ENCODE measurements at places on chromosomes 1 and 21.

GRCh38 chr1:115062542-115063004, 26.7 kb downstream of the TSPAN2 start:
- no peak for DNase-seq

DNA sequence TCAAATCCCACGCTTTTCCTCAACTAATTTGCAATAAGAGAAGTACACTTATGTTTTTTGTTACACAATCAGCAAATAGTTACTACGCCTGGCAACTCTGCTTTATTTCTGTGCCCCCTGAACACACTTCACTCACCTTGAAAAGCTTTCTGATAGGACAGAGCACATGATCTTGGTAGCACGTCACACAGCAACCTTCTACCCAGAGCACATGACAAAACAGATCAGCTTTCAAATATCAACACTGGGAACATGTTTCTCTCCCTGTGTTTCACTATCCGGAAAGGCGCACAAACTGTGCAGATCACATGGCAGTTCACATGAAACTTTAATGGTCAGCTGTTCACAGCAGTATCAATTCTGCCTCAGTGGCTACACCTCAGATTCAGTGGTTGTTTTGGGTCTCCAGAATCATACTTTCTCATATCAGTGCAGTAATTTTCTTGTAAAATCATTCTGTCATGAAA, 2.2 kb downstream of the SLC19A2 start:
- peak; percentile 87 for DNase-seq

DNA sequence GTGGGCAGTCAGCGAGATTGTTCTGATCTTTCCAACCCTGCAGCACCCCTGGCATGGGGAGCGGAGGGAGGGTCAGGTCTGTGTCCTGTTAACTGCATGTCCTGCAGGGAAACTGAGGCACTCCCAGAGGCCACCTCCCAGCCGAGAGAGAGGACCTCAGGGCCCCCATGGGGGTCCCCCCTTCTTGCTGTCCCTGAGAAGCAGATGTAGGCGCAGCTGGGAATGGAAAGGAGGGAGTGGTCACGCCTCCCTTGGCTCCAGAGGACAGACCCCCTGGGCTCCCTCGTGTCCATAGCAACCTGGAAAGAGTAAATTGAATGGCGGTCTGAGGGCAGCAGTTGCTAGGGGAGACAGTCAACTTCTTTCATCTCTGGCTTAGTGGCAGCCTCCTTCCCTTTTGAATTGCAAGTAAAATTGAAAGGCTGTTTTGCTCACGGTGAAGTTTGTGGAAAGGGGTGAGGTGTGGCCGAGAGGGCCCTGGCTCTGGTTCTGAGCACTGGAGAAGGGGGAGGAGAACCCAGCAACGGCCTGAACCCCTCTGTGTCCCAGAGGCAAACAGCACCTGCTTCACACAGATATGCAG, 4.9 kb downstream of the CROCC start:
- peak; percentile 91 for DNase-seq

DNA sequence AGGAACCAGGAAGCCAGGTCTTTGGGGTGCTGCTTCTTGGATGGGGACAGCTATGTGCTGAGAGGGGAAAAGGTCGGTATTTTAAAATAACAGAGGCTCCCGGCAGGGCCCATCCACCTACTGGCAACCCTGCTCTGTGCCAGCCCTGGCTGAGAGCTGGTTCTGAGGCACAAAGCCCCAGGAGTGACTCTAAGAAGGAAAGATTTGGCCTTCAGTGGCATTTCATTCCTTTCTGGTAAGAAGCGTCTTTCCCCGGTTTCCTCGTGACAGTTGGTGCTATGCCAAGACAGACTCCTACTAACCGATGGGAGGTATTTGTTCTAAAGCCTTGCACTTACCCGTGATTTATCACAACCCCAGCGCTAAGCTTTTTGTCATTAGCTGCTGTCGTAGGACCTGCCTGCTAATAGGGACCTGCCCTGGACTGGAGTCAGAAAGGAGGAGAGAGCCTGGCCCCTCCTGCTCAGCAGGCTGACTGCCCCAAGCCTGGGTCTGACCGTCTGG, 123.1 kb upstream of the ADAR start:
- DNase-seq = no peak

GRCh38 chr1:42504535-42505128, 41.5 kb downstream of the CCDC30 start:
- no peak for DNase-seq

DNA sequence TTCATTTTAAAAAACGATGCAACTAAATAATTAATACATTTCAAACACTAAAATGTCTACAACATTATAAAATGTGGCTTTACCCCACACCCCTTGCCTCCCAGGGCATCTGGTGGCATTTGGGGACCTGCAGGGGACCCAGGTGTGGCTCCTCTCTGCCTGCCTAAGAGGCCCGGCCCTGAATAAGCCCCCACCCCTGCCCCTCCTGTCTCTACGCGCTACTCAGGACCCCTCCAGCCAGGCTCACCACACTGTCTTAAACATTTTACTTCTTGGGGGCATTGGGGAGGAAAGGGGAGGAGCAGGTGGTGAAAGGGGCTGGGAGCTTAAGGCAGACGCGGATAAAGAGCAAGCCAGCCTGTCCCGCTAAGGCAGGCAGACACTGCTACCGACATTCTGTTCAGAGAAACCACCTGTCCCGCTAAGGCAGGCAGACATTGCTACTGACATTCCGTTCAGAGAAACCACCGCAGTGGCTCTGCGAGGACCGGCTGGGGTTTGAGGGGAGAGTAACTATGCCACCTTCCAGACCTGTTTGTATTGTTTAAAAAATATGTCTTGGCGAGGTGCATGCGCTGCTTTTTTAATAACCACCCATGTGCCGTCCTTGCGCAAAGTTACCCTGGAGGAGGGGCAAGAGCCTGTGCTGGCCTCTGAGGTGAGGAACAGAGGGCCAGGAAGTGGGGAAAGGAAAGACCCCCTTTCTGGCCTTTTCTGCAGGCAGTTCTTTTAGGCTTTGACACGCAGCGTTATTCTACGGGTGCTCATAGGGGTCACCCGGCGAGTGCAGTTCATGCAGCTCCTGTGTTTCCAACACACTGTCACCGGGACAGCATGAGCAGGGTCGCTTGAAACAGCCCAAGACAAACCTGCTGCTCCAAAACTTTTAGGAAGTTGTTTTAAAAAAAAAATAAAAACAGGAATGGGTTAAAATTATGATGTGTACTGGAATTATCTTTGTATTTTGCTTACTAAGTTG, 51.3 kb upstream of the RIPK4 start:
- no peak for DNase-seq

GRCh38 chr1:109822749-109823542, 59.2 kb upstream of the EPS8L3 start:
- no peak for DNase-seq

- DNase-seq = no peak
These were observed 76.4 kb downstream of the TGFB2 start for GRCh38 chr1:218421531-218421930.

GRCh38 chr1:169779150-169779549, 15.6 kb downstream of the METTL18 start:
- DNase-seq = no peak

DNA sequence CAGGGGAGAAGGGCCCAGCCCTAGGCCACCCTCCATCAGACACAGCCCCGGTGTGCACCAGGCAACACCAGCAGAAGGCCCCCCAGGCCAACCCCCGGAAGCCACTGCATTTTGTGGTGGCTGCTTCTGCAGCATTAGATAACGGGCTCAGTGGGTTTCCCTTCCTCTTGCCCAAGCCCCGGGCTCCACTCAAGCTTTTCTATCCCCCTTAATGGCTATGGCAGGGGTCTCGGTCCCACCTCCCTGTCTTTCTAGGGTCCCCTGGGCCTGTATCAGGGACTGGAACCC, 18.9 kb downstream of the C1orf174 start:
- DNase-seq = no peak

- no peak for DNase-seq
These were observed 96.1 kb downstream of the KAZN start for GRCh38 chr1:14694589-14694988.

GRCh38 chr1:41241749-41242341, at the start of gene SCMH1:
Gene SCMH1 (minus strand): TSS chr1:41242306. CDS start chr1:41186133, 56,173 bp downstream.
- DNase-seq = peak; percentile 64

DNA sequence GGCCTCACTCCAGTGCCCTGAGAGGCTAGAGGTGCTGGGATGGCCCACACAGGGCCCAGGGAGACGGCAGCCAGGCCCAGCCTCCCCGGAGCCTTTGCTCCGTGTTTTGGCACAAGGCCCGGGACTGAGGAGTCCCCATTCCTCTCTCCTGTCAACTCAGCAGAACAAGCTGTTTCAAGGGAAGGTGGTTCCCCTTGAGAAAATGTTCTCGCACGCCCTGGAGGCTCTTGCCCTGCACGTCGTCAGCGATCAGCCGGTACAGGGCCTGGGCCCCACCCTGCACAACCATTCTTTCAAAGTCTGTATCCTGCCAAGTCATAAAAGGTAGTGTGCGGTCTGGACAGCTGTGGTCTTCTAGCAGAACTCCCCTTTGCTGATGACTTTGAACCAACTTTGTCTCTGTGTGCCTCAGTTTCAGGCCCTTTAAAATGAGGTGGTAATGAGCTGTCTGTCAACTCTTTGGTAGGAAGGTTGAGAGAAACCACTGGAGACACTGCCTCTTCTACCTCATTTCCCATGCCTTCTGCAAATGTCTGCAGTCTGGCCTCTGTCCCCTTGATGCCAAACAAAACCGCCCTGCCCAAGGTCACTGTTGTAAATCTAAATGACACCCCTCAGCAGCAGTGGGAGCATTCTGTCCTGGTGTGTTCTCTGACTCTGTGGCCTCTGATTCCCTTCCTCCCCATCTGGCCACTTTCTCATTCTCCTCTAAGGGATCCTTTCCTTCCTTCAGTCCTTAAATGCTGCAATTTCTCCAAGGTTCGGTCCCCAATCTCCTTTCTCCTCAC, 138.6 kb upstream of the JUN start:
- peak; percentile 63 for DNase-seq

DNA sequence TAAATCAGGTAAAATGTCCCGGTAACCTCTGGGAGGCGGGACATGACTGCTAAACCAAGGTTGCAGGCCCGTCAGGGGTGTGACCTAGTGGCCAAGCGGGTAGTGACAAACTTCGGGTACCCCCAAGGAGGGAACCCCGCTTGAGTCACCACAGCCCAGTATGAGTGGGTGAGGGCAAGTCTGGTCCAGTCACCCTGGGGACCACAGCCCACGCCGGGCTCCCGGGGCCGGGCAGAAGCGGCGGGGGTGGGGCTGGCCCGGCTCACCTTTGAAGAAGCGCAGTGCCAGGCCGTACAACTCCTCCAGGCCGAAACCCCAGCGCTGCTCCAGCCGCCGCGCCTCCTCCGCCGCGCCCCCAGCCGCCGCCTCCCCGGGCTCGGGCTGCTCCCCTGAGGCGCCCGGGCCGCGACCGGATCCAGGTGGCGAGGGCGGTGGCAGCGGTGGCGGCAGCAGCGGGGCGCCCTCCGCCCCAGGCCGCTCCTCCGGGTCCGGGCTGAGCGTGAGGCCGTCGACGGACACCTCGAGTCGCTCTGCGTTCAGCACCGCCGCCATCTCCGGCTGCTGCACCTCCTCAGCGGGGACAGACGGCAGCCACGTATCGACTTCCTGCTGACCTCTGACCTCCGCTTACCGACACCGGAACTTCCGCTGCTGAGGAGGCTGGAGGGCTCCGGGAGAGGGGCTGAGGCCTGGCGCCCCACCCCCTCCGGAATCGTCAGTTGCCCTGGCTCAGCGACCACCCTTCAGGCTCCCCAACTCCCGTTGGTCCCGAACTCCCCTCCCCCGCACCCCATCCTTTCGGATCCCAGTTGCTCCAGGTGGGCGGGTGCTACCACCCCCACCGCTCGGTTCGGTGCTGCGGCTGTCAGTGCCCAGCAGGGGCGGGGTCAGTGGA, at the start of gene ACBD3:
Gene ACBD3, minus strand, starts transcription at position 618 of the 895 bp plus-strand sequence. Its CDS starts 66 bp downstream, at position 552.
- peak; percentile 95 for DNase-seq

- DNase-seq = no peak
These were observed 36.7 kb downstream of the DISP3 start for GRCh38 chr1:11515368-11516300.

DNA sequence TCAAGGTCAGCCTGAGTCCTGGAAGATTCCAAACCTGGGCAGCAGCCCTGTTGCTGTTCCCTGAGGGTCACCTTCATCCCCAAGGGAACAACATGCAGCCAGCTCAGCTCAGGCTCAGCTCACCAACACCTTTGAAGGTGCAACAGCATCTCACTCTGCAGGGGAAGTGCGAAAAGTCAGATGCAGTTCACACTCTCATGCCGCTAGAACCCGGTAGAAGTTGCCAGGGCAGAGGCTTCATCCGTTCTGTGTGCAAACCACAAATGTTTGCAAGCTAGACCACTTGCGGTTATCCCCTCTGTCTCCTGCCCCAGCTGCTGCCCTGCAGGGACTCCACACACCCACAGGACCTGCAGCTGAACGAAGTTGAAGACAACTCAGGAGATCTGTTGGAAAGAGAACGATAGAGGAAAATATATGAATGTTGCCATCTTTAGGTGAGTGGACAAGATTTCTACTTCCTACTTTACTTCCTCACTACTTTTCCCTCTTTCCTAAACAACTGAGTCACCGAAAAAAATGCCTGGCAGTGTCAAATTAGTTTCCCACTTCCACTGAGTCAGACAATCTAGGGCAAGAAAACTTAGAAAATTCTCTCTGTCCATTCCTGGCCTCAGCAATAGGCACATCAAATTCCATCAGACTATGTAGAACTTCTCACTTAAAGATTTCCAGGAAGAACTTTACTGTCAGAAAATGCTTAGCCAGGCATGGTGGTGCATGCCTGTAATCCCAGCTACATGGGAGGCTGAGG, 1.8 kb upstream of the FCRL6 start:
- no peak for DNase-seq

DNA sequence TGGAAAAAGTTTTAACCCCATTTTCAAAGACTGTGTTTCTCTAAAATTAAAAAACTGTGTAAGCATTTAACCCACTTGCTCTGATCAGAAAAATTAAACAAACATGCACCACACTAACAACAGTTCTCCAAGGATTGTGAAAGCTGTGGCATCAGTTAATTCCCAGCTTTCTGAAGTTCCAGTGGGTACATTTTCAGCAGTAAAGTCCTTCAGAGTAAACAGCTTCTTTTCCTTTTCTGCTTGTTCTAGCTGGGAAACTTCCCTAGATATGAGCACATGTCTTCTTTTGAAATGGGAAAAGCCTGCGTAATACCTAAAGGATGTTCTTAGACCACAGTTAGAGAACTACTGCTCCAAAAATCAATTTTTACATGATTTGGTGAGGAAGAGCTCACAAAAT, 11.1 kb downstream of the PRRX1 start:
- DNase-seq = no peak

- DNase-seq = no peak
These were observed 54.3 kb upstream of the ERO1B start for GRCh38 chr1:236336084-236336483.

DNA sequence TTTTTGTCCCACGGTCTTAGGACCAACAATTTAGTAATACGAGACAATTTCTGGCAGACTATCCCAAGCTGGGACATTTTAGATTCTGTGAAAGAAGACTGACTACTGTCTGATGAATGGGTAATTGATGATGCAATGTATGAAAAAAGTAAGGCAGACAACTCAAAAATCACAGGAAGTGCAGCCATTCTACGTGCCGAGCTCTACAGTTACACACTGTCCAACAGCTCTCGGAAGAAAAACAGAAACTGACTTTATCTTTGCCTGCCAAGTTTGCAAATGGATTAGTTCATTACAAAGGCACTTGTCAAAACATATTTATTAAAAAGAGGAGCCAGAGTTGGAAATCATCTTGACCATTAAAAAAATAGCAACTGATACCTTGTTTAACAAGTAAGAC, 31.3 kb downstream of the ZBTB8B start:
- no peak for DNase-seq

- peak; percentile 18 for DNase-seq
These were observed 64.8 kb downstream of the DISP3 start for GRCh38 chr1:11543796-11544195.
